NCI-H1105 (cell line): ENCODE measurements at places on chromosomes 1 and 21.

GRCh38 chr21:46111857-46112724 lies 14.2 kb downstream of the COL6A2 start:
- no peak for DNase-seq

DNA sequence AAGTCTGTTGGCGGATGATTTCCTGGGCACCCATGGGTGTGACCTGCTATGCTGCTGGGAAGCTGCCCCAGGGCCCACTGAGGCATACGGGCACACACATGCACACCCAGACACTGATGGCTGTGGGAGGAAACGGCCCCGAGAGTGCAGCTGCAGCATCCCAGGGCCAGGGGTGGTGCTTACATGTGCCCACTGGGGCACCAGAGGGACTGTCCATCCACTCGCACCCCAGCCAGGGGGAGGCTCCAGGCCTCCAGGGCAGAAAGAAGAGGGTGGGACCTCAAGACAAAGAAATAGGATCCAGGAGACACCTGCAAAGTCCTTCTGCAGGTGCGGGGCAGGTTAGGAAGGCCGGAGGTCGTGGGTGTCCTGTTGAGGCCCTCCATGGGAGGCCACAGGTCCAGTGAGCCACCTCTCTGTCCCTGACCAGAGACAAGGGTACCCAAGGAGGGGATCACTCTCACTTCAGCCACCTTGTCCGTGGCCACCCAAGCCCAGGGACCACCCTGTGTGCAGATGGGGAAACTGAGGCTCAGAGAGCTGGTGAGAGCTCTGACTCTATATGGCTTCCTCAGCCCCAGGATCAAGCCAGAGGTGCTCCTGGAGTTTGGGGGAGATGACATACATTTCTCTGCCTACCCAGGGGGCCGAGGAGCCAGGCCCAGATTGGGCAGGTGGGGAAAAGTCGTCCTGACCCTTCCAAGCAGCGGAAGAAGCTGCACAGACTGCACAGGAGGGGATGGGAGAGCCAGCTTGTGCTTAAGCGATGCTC lies 57.1 kb downstream of the WNT9A start:
- DNase-seq: no peak

- DNase-seq: no peak
Observed at GRCh38 chr1:113388621-113389358, 1.5 kb upstream of the MAGI3 start.

GRCh38 chr1:212814537-212815334 lies 23.0 kb downstream of the TATDN3 start:
- no peak for DNase-seq

DNA sequence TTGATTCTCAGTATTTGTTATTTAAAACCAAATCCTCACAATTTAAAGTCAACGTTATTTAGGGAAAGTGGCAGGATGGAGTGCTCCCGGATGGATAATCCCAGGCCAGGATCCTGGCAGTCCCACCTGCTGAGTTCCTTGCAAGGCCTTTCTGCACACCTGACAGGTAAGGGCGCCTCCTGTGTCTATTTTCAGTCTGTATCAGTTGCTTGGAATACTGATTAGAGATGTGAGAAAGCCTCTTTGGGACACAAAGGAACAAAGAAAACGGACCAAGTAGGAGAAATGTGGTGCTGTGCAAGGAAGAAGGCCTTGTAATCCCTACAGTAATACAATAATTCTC lies 12.2 kb downstream of the STYXL2 start:
- no peak for DNase-seq

DNA sequence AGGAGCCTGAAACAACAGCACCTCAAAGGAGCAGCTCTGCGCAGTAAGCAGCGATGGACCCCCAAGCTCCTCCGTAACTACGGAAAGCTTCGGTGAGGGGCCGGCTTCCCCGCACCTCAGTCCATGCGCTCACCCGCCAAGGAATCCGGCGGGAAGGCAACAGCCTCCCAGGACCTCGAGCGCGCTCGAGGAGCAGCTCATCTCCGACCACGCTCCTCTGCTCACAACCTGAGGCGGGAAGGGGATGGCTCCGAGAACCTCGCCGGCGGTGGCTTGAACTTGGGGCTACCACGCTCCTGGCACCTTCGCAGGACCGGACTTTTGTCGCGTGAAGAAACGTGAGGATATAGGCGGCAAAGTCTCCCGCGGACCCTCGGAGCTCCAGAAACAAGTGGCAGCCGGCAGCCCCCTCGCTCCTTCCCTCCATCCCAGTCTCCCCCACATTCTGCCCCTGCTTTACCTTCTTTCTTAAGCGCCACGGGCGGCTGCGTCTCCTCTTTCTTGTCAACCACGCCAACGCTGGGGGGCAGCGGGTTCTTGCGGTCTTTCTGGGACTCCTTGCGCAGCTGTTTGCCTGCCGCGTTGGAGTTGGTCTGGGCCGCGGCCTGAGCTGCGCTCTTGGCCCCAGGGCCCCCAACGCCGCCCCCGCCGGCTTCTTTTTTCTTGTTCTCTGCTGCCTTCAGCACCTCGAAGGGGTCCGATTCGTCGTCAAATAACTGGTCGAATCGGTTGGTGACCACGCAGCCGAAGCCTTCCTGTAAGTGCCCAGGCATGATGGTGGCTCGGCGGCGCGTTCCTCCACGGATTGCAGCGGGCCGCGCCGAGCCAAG lies 459 bp downstream of the SERBP1 start:
- peak; percentile 24 for DNase-seq

GRCh38 chr21:37292941-37293340 lies 25.8 kb upstream of the VPS26C start:
- DNase-seq: no peak

DNA sequence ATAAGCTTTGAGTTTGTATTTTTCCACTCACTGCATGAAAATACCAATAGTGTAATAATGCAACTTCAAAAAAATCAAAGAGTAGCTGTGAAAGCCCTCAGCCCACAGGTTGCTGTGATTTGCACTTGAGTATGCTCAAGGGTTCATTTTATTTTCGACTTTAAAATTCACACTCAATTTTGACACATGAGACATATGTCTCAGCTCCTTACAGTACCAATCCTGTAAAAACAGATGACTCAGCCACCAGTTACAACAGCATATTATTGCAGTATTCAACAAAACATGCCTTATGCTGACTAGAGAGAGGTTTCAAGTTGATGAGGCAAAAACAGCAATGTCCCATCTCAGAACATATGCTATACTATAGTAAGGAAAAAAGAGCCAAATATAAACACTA lies 66.1 kb downstream of the CYYR1 start:
- no peak for DNase-seq

DNA sequence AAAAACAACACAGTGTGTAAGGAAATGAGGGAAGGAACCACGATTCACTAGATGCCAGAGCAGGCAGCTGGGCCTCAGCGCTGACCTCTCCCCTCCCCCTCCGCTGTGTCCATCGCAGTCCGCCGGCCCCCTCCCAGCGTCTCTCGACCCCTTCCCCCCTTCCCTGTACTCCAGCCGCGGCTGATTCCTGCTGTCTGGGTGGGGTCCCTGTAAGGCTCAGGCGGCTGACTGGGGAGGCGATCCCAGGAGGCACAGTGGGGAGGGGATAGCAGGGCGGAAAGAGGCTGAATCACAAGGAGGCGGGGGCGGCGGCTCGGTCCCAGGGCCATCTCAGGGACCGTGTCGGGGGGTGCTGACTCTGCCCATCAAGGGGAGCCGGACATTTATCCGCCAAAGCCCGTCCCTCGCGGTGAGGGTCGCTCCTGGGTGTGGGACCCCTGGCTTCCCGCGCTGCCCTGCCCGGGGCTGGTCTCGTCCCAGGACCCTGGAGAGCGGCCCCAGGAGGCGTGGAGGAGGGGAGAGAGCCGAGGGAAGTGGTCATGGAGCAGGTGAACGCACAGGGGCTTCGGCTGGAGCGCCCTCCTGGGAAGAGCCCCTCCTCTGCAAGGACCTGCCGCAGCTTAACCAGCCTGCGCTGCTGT lies 241.9 kb downstream of the PTPRU start:
- DNase-seq: no peak

GRCh38 chr1:219476116-219476515 lies 136.8 kb downstream of the ZC3H11B start:
- DNase-seq: no peak

GRCh38 chr1:231241750-231242149 lies 738 bp downstream of the GNPAT start:
- no peak for DNase-seq

DNA sequence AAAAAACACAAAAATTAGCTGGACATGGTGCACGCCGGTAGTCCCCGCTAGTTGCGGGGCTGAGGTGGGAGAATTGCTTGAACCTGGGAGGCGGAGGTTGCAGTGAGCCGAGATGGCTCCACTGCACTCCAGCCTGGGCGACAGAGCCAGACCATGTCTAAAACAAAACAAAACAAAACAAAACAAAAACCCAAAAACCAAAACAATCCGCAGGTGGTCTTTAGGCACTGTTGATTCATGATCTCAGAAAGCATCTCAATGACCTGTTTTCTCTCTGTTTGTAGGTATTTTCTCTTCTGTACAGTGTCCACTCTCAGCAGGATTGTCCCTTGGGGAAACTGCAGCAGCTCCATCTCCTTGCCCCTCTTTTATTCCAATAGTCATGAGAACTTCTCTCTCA lies 74.9 kb upstream of the ADGRL2 start:
- no peak for DNase-seq

- no peak for DNase-seq
Observed at GRCh38 chr1:157390651-157391050, 161.7 kb downstream of the FCRL5 start.

DNA sequence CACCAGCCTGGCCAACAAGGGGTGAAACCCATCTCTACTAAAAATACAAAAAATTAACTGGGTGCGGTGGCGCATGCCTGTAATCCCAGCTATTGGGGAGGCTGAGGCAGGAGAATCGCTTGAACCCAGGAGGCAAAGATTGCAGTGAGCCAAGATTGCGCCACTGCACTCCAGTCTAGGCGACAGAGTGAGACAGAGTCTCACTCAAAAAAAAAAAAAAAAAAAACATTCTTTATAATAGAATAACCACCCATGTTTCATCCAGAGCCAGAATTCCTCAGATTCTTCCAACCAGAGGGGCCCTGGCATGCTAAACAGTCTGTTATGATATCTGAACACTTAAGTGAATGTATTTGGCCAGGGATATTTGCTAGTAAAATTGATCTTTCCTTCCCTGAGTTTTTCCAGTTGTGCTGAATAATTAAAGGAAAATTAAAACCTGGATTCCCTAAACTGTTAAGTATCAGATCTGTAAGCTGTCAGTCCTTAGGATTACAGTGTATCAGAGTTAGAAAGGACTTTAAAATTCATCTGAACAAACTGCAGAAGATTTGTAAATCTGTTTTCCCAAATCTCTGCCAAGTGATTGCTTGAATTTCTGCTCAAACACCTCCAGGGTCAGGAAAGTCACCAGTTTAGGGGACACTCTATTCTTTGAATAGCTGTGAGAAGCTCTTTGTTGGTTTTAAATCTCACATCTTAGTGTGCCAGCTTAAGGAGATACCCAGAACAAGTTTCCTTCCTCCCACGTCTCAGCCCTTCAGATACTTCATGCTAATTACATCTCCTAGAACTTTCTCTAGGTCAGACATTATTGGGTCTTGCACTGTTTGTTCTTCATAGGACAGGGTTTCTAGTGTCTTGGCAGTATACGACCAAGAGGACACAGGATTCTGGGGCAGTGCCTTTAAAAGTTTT lies 84.6 kb upstream of the BMP8A start:
- DNase-seq: no peak

DNA sequence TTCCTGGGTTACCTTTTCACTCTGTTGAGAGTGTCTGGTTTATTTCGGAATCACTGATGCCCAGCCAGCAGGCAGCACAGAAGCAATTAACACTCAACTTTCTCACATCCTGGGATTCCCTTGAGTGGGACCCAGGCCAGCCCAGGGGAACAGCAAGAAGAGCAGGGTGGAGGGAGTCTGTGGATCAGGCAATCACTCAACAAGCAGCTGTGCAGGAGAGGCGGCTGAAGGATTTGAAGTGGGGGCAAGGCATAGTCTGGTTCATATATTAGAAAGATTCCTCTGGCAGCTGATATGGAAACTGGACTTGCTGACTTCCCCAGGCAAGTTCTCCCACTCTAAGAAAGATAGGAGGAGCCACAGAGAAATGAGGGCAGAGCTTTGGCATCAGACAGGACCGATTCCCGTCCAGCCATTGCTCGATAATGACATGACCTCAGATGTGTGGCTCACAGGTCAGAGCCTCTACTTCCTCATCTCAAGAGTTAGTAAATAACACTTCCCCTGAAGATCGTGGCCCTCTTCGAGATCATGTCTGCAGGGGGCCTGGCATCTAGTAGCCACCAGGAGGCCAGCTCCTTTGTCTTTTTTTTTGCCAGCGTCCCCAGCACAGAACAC lies 12.4 kb downstream of the EPHA8 start:
- DNase-seq: no peak

GRCh38 chr1:154565876-154566275 lies 1.7 kb upstream of the CHRNB2 start:
- DNase-seq: no peak

GRCh38 chr1:187051618-187052232 lies 223.0 kb downstream of the PLA2G4A start:
- peak; percentile 51 for DNase-seq

- no peak for DNase-seq
Observed at GRCh38 chr1:184416481-184416880, 29.7 kb downstream of the C1orf21 start.

DNA sequence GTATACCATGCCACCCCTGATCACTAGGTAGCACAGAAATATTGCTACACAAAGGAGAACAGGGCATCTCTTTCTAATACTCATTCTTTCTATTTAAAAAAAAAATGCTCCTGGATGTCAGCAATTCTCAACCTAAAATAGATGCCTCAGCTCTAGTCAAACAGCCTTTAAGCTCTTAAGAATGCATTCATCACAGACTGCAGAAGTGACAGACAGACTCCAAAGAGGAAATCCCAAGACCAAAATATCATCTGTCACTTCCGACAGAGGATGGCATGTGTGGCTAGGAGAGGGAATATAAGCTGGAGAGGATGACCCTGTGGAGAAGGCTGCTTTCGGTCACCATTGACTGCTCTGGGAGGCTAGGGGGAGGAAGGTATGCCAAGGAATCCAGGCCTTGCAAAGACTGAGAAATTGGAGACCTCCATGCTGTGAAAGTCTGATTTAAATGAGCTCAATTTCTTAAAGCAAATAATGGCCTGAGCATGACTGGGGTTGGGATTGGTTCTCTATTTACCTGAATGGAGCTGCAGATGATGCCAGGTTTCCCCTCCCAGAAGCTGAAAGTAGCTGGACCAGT lies 277.4 kb downstream of the BRINP2 start:
- no peak for DNase-seq

DNA sequence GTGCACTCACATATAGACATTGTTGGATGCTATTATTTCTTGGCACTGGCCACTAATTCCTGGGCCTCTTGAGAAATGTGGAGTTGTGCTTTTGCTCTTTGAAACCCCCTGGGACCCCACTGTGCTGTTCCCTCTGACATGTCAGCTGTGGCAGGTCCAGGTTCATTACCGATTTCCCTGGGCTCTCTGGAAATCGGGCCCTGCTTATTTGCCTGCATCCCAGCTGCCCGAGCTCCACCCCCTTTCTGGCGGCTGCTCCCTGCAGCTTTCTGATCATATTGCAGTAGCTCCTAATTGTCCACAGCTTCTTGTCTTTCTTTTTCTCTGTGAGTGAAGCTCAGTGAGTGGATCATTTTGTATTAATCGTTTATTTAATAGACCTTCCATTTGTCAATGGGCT lies 183.7 kb upstream of the FAM78B start:
- DNase-seq: peak; percentile 36
